ENCODE measurements at places on chromosomes 3 and 15.

DNA sequence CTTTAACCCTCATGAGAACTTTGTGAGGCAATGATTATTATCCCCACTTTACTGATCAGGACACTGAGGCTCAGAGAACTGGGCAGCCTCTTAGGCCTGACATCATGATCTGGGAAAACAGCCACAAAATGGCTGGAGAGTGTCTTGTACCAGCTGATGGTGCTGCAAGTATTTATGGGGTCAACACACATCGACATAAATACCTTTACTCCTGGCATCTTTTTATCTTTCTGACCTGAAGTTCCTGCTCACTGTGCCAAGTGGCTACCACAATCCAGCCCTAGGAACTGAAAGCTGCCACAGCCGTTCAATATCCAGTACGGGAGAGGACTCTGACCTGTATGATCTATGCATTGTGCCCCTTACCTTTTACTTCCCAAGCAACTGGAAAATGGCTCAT is 29.2 kb upstream of the MUC13 start:
- no peak for DNase-seq

GRCh38 chr3:31106204-31106603 is 211.7 kb upstream of the GADL1 start:
- no peak for DNase-seq

GRCh38 chr15:50911001-50911400 is 2.5 kb downstream of the AP4E1 start:
- DNase-seq, result no peak

DNA sequence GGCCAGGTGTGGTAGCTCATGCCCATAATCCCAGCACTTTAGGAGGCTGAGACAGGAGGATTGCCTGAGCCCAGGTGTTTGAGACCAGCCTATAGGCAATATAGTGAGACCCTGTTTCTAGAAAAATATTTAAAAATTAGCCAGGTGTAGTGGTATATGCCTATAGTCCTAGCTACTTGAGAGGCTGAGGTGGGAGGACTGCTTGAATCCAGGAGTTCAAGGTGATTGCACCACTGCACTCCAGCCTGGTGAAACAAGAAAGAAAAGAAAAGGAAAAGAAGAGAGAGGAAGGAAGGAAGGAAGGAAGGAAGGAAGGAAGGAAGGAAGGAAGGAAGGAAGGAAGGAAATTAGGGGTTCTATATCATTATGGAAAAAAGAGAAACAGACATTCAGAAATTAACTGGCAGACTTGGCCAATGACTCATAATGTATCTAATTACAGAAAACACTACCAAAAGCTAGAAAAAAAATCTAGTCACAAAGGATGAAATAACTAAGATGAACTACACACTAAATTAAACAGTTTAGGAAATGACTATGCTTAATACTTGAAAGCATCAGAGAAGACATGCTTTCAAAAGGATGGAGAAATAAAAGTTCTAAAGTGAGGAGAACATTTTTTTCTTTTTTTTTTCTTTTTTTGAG is 45.4 kb upstream of the TERB2 start:
- DNase-seq, result no peak

- no peak for DNase-seq
Observed at GRCh38 chr3:13544951-13545651, 3.8 kb upstream of the FBLN2 start.

DNA sequence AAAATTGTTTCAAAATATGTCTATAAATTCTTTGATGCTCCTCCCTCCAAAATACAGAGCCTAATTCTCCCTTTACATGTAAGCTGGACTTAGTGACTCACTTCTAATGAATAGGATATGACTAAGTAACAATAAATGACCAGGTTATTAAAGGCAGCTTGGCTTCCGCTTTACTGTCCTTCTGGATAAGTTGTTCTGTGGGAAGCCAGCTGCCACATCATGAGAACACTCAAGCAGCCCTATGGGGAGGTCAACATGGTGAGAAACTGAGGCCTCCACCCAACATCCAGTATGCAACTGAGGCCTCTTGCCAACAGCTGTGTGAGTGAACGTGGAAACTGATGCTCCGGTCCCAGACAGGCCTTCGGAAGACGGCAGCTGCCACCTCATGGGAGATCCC is 247.3 kb upstream of the CHRM5 start:
- no peak for DNase-seq

GRCh38 chr15:68375716-68376220 is 56.2 kb downstream of the ITGA11 start:
- DNase-seq, result no peak

DNA sequence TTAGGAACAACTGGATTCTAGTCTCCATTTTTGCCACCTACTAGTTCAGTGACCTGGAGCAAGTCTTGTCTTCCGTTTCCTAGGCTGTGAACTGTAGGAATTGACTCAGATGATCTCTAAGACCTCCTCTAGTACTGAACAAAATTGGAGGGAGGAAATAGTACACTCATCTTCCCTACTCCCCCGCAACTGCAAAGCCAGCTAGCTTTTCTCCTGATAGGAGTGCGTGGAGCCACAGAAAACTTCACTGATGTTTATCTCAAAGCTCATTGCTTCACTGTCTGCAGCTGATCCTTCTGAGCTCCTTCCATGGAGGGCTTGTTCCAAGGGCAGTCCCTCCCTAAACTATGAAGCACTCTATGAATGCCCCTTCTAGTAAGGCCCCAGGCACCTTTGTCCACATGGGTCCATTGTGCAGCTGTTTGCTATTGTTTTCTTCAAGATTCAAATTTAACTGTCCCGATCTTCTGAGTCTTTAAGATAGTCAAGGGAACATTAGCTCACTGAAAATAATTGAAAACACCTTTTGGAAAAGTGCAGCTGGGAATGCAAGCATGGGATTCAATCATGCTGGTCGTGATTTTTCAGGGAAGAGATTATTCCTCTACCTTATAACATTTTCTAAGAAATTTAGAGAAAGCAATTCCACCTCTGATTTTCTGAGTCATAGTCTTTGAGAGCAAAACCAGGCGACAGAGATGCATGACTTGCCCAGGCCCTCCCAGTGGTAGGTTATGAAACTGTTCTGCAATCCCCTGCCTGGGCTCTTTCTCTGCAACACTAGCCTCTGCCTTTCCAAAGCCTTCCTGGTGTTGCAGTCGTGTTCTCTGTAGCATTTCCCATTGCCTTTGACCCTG is 24.3 kb downstream of the FILIP1L start:
- no peak for DNase-seq

DNA sequence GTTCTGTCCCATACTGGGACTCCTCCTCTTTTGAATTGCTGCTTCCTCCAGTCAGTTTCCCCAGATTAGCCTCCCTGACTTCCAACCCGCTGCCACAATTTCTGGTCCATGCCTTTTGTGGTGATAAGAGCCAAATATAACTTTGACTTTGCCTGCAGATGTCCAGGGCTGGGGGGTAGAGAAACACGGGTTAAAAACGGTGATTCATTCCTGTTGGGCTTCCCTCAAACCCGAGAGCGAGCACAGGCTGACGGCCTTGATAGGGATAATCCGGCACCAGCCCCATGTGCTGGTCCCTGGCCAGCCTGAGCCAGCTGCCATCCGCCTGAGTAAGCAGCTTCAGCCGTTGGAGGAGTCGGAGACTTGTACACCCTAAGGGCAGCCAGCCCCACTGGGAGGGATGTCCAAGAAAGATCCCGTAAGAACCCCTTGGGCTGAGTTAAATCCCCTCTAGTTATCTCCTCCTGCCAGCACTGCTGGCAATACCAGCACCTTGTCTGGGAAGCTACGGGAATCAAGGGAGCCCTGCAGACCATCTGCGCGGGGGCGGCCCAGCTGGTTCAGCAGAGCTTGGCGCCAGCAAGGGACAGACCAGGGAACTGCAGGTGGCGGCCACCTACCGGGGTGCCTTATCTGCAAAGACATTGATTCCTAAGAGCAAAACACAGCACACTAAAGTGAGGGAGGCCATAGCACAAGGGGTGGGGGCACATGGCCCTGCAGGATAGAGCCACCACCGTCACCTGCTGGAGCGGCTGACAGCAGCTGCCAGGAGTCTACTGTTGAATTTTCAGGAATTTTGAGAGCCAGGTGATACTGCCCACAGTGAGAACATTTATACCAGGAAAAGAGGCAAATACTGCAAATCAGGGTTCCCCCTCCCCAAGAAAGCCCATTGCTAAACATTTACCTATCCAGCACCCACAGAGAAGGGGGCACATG is 18.1 kb downstream of the CSPG4 start:
- DNase-seq, result no peak

DNA sequence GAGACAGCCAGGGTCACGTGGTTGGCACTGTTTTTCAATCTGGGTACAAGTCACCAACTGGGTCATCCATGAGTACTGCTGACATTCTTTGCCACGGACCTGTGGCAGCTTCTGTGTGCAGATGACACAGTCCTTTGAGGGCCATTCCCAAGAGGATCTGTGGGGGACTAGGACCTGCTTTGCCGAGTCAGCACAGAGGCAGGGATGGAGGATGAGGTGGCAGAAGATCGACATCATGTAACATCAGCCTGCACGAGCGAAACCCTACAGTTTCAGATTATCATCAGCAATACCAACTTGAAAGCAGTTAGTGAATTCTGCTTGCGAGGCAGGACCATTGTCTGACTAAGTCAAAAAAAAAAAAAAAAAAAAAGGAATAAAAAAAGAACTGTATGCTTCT is 227.7 kb downstream of the FOXP1 start:
- no peak for DNase-seq

DNA sequence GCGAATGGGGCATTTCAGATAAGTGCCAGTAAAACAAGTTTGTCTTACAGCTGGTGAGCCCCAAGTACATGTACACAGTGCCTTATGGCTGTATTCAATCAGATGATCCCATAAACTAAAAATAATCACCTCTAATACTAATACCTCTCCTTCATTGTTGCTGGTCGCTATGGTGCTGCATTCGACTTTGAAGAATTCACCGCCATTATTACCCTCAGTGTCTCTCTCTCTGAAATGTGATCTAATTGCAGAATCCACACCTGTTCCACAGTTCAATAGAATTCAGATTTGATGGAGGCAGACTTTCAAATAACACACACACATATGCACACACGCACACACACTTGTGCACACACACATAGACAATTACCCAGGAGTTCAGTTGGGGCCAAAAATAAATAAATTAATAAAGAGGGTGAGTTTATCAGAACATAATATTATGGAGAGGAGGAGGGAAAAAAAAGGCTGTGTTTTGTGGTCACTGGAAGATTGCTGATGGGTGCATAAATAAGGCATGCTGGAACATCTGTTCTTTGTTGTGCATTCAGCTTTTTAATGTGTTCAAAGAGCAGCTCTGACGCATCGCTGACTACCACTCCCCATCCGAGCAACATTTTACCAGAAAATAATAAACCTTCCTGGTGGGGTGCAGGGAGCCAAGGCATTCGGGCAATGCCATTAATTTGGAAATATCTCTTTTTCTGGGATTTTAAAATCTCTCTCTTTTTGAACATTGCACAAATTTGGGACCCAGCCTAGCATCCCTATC is 235.7 kb downstream of the SATB1 start:
- no peak for DNase-seq

- DNase-seq, result no peak
Observed at GRCh38 chr15:33067456-33067855, 127.1 kb downstream of the FMN1 start.

- no peak for DNase-seq
Observed at GRCh38 chr3:100063929-100064461, 50.3 kb downstream of the FILIP1L start.

DNA sequence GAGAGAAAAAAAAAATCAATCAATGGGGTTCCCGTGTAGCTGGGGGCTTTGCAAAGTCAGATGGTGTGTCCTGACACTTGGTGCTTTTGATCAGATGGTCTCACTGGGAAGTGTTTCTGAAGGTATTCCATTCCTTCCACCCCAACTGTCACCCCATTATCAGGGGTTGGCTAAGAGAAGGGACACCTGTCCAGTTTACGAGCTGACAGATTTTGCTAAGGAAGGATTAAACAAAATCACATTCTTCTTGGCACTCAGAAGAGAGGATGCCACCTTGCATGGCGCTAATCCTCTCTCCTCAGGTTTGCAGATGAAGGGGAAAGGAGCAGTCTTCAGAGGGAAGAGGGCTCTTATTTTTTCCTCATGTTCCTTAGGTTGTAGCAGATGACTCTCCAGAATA is 103.7 kb upstream of the ETV5 start:
- no peak for DNase-seq

- DNase-seq, result no peak
Observed at GRCh38 chr3:131976448-131976847, 58.4 kb downstream of the CPNE4 start.

DNA sequence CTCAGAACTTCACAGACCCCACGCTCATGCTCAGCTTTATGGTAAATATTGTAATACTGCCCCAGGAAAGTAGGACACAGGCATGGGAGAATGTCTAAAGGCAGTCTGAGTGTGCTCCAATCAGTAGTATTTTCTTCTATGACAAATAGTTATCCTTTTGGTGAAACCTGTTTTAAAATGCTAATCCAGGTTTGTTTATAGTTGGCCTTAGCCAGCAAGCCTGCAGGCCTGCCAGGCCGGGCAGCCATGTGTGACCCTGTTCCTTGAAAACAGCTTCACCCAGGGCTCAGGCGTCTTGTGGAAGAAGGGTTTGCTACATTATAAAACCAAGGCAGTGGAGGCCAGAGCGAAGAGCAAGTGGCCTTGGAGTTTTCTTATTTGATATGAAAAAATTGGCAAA is 104.7 kb downstream of the SEMA6D start:
- no peak for DNase-seq

GRCh38 chr15:35649575-35649974 is 103.6 kb upstream of the DPH6 start:
- no peak for DNase-seq

DNA sequence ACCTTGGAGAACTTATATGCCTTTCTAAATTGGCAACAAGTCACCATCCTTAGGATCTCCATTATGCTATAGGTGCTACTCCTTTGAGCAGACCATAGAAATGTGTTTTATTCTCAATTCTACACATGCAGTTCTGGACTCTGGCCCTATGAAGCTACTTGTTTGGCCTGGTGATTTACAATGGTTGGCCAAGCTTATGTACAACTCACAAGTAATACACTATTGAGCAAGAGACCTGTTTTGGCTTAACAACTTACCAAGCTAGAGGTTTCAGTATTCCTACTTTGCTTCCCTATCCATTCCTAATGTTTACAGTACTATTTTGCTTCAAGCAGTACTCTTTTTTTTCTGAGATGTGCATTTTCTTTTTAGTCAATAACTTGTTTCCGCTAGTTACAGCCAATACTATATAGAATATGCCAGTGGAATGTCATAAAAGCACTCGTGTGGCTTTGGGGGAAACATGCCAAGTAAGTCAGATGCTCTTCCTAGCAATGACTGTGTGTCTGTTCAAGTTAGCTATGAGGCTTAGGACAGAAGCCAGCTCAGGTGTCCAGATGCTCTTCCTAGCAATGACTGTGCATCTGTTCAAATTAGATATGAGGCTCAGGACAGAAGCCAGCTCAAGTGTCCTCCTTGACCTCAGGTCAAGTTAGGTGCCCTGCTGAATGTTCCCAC is 174.9 kb upstream of the SEMA6D start:
- no peak for DNase-seq

GRCh38 chr3:181719991-181720680 is 8.4 kb downstream of the SOX2 start:
- DNase-seq, result no peak

DNA sequence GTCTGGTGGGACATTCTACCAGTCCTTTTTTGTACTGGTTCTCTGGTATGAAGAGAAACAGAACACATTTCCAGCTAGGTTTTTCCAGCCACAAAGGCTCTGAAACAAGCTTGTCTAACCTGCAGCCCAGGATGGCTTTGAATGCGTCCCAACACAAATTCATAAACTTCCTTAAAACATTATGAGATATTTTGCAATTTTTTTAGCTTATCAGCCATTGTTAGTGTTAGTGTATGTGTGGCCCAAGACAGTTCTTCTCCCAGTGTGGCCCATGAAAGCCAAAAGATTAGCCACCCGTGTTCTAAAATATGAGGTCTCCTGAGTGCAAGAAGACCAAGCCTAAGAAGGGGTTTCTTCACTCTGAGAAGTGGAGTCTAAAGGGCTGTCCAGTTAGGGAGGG is 18.4 kb upstream of the TIMP4 start:
- DNase-seq, result no peak

- no peak for DNase-seq
Observed at GRCh38 chr3:190886945-190887344, 24.5 kb upstream of the GMNC start.

All from CD4-positive, alpha-beta T cell treated with Interleukin-6 at 100 ng/mL for 8 hours (primary cell).